RWPE2 (cell line): ENCODE measurements at places on chromosomes 2 and 18.

GRCh38 chr2:1874950-1875349 is 130.6 kb upstream of the PXDN start:
- DNase-seq, result no peak

DNA sequence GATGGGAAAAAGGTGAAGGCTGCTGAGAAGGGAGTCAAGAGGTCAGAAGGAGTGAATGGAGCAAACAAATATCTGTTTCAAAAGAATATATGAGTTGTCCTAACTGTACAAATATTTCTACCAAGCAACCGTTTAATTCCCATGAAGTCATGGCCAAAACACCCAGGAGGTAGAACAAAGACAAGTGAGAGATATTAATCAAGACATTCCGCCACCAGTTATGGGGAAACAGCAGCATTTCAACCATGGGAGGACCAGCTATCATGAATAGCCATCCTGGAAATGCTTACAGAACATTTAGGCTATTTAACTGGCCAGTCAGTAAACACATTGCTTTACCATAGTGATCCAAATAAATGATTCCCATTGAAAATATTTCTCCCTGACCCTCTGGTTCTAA is 396.3 kb downstream of the IRS1 start:
- DNase-seq, result no peak

- DNase-seq, result no peak
Measured at GRCh38 chr18:23924813-23925212, 89.7 kb upstream of the TTC39C start.

DNA sequence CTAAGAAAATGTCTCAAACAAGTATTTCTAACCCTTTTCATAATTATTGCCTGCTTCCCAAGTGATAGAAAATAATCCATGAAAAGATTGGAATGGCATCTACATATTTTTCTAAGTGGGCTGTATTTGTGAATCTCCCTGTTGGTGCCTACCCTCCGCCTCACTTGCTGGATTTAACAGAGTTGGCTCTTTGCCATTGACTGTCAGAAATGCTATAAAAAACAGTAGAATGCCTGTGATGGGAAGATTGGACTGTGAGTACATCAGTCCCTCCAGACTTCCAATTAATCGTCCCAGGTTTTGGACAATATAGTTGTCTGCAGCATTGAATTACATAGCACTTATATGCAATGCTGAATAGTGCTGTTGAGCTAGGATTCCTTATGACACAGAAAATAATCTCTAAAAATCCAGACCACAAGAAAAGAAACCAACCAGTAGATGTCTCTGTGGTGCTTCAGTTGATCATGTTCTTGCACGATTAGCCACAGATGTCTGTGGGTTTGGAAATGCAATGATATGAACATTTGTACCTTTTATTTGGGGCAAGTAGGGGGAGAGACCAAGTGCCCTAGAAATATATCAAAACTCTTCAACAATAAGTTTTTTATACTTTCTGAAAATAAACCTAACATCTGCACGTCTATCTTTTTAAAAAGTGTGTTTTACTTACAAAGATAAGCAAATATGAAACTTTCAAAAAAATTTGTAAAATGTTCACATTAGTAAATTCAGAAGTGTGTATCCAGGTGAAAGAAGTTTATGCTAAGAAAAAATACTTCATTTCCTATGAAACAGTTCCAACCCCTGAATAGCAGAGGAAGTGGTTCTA is 88.5 kb downstream of the DYNAP start:
- no peak for DNase-seq

DNA sequence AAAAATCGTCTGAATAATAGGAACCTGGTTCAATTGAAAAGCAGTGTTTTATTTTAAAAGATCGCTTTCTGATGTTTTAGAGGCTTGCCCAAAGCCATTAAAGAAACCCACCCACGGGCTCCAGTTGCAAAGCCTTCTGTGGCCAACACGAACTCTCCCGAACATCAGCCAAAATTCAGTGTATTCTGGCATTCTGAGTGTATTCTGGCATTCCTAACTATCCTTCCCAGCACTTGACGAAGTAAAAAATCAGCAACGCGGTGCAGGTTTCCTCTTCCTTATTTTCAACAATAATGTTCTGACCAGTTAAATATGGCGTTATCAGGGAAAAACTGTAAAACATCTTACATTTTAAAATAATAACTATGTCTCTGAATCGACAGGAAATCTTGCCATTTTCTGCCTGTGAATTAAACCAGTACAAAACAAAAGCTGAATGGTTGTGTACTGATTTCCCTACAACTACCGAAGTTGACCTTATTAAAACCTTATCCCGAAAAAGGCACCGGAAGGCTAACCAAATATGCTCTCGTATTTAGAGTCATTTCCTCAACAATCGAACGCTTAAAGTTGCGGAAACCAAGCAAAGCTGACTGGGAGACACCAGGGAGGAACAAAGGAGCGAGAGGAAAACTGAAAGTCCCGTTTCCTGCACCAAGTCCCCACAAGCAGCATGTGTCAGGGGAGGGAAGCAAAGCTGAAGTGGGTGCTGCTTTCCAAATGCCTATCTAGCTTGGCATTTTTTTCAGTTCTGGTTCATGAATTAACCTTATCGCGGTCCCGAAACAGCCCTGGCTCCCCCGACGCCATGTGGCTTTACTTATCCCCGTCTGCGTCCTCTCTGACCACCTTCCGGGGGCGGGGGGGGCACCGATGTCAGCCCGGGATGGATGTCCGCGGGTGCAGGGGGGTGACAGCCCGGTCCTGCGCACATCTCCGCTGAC is 44.3 kb downstream of the ZNF516 start:
- no peak for DNase-seq

- no peak for DNase-seq
Measured at GRCh38 chr2:64220894-64221617, 76.8 kb upstream of the PELI1 start.
